ENCODE measurements at places on chromosomes 7 and 10.

DNA sequence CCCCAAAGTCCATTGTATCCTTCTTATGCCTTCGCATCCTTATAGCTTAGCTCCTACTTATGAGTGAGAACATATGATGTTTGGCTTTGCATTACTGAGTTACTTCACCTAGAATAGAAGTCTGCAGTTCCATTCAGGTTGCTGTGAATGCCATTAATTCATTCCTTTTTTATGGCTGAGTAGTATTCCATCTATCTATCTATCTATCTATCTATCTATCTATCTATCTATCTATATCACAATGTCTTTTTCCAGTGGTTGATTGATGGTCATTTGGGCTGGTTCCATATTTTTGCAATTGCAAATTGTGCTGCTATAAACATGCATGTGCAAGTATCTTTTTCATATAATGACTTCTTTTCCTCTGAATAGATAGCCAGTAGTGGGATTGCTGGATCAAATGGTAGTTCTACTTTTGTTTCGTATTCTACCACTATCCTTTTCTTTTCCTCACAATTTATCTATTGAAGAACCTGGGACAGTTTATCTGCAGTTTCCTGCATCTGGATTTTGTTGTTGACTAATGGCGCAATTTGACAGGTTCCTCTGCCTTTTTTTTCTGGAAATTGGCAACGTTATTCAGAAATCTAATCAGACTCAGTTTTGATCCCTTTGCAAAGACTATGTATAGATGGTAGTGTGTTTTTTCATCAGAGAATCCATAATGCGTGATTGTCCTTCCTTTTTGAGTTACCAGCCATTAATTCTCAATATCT, 287.2 kb downstream of the ARL4A start:
- no peak for DNase-seq

DNA sequence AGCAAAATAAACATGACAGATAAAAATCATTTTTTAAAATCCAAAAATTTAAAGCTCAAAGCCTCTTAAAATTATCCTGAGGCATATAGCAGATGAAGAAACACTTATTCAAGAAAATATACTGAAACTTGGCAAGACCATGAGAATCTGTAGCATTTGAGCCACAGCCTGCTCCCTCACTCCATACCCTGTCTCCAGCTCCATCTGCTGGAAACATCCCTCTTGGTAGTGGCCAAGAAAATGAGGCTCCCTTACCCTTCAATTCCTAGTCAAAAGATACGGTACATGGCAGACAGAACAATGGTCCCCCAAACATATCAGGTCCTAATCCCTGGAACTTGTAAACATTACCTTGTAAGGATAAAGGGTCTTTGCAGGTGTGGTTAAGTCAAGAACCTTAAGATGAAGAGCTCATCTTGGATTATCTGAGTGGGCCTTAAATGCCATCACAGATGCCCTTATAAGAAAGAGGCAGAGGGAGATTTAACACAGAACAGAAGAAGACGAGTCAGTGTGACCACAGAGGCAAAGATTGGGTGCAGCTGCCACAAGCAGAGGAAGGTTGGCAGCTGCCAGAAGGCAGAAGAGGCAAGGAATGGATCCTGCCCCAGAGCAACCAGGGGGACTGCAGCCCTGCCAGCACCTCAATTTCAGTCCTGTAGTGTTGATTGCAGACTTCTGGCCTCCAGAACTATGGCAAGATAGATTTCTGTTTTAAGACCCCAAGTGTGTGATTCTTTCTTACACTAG, 149.4 kb downstream of the ZNF248 start:
- no peak for DNase-seq

DNA sequence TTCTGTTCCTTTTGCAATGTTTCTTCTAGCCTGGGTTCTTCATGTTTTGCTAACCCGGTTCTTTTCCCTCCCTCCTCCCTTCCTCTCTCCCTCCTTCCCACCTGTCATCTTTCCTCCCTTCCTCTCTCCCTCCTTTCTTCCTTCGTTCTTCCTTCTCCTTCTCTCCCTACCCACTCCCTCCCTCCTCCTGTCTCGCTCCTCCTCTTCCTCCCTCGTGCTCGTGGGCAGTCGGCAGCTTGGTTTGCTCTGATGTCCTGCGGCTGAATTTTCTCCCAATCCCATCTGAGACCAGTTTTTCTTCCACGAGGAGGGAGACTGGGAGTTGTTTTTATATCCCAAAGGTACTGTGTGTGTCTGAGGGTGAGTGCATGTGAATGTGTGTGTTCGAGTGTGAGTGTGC, 43.6 kb upstream of the DIP2C start:
- no peak for DNase-seq

- DNase-seq = peak; percentile 51
Observed at GRCh38 chr10:32207544-32207943, 139.4 kb downstream of the EPC1 start.

DNA sequence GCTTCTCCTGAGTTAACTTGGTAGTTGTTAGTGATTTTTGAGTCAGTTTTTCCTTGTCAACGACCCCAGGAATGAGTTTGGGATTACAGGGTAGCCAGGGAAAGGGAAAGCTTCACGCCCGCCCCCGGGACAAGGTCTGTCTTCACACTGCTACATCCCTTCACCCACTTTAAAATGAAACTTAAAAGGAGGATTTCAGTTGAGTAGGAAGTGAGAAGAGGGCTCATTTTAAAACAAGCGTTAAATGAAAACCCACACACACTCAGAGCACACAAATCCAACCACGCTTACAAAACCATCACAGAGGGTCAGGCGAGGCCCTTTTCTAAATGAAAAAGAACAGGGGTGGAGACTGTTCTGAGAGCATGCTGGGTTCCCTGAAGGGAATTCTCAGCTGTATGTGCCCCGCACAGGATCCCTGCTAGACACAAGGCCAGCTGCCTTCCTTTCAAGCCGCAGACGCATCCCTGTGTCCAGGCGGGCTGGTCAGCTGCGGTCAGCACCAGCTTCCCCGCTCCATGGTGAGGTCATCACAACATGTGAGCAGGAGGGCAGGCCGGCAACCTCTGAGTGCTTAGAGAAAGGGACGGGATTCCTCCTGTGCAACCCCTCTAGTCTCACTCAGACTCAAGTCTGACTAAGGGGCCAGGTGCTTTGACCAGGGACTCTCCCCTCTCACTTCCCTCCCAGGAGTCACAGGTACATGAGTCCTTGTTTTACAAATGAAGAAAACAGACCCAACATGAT, 111.8 kb downstream of the EGFR start:
- no peak for DNase-seq

GRCh38 chr7:148185041-148185440, 405.5 kb upstream of the C7orf33 start:
- no peak for DNase-seq

- DNase-seq = no peak
Observed at GRCh38 chr7:153002572-153002971, 243.0 kb downstream of the ACTR3B start.

DNA sequence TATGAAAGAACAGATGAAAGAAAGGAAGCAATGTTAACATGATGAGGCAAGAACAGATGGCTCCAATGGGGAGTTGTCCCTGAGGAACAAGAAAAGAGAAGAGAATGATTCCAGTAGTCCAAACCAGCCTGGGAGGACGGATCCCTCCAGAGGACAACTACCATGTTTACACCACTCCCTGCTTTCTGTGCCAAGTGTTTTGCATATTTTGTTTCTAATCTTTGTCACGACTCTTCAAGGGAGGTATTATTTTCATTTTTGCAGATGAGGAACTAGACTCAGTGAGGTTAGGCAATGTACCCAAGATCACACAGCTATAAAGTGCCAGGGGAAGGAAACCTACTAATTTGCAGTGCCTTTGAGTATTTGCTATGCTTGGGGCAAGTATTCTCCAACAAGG, 116.2 kb downstream of the PARP12 start:
- no peak for DNase-seq

DNA sequence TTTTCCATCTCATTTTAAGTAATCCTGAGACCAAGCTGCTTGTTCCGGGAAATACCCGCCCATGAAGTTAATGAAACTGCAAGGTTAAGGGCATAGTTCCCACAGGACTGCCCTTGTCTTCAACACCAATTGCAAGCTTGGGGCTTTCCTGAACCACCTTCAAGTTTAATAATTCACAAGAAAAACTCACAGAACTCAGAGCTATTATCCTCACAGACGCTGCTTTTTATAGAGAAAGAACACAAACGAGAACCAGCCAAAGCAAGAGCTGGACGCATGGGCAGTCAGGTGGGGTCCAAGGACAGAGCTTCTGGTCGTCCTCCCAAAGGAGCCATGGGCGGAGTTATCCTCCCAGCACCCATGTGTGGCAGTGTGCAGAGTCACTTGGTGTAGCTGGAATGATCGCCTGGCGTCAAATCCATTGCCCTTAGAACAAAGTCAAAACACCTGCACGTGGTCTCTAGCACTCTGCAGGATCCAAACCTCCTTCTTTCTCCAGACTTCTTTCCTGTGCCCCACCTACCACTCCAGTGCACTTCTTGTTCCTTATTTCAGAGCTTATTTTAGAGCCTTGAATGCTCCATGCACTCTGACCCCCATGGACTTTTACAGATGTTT, 56.7 kb downstream of the SNX10 start:
- no peak for DNase-seq

DNA sequence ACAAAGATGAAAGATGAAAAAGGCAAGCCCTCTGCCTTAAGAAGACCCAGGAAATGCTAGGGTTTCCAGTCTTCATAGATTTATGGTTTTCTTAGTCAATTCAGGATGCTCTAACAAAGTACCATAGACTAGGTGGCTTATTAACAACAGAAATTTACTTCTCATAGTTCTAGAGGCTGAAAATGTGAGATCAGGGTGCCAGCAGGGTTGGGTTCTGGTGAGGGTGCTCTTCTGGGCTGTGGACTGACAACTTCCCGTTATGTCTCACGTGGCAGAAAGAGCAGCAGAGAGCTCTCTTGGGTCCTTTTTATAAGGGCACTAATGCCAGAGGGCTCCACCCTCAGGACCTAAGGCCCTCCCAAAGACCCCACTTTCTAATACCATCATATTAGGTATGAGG, 23.7 kb downstream of the ELMO1 start:
- no peak for DNase-seq

GRCh38 chr7:146937836-146938235, 821.2 kb downstream of the CNTNAP2 start:
- no peak for DNase-seq

DNA sequence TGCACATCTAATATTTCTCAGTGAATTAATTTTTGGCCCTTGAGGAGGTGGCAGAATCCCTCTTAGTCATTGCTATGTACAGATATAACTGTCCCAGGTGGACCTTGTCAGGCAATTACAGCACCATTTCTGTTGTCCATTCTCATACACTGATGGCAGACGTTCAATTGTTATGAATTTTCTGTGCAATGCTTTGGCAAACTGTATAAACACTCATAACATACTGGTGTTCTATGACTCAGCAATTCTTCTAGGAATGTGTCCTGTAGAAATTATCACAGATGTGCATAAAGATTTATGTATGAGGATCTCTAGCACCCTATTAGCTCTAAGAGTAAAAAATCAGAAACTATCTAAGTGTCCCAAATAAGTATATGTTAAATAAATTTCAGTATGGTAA, 80.8 kb downstream of the DNAJB9 start:
- no peak for DNase-seq

DNA sequence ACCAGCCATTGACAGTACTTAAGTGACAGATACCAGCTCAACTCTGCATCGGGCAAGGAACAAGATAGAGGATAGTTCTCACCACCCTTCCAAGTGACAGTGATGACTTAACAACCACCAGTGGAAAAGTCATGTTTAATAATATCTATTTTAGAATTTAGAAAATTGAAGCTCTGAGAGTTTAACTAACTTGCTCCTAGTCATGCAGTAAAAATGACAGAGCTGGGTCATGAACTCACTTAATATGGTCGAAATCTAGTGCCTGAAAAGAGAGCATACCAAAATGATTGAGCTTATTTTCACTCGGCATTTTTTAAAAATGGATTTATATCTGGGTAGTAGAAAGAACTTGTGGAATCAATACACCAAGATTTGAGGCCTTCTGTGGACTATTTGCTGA, 367.8 kb upstream of the IGFBP3 start:
- no peak for DNase-seq

DNA sequence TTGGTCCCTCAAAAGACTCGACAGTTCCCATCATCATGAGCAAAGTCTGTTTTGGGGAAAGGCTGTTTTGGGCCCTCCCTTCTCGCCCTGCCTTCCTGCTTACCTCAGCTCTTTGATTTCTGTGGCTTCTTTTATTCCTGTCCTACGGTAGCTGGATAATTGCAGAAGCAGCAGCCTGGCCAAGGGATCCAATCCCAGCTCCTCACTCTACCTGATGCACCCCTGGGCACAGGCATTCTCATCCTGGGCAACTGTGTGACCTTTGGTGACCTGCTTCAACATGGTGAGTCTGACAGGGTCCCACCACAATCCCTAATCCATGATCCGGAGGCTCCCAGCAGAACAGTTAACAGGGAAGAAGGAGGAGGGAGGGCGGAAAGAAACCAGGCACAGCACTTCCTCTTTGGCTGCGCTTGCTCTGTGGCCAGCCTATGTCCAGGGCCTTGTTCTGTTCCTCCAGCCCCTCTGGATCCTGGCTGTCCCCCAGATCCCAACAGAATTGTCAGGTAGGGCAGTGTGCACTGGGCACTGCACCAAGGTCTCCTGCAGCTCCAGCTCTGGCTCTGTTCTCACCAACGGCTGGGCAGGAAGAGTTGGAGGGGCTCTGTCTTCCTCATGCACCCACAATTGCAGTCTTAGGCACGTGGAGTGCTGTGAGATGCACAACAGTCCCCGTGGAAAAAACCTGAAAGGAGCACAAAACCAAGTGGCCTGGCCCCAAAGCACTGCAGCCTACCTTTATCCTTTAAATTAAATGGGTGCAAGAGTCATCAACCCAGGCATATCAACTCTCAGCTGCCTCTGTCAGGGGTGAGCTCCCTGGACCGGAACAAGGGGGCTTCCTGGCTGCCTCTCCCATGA, 144.4 kb downstream of the PTPN20 start:
- DNase-seq = no peak

DNA sequence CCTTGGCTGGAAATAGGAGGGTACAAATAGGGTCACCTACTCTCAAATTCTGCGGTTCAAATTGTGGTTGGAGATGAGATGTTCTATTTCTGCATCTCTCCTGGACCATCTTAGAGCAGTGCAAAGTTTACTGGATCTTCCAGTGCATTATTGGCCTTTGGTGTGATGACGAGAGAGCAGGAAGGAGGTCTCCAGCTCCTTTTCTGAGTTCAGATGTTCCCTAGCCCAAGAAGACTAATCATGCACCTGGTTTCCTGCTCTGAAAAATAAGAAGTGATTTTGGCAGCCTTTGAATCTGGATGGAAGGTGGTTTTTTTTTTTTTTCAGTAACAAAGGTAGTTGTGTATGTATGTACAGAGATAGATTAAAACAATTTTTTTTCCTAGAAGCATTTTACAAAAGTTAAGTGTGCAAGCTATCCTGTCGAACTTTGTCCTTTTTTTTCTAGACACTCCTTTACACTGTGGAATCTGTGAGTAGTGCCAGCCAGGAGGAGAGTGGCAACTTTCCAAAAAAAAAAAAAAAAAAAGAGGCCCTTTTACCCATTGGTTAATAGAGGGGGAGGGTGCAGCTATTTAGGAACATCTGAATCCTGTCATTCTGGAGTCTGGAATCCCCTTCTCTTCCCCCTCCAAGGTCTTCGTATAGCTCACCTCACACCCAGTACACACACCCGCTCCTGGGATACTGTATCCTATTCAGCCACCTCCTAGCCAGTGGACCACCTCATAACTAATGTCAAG, 26.3 kb downstream of the PAPSS2 start:
- no peak for DNase-seq

- DNase-seq = no peak
Observed at GRCh38 chr7:65809982-65810288, 62.9 kb upstream of the VKORC1L1 start.

Data from CD4-positive, alpha-beta T cell treated with Interleukin-15 for 4 hours (primary cell).